T-helper 17 cell (primary cell): ENCODE measurements at places on chromosomes 3 and 15.

DNA sequence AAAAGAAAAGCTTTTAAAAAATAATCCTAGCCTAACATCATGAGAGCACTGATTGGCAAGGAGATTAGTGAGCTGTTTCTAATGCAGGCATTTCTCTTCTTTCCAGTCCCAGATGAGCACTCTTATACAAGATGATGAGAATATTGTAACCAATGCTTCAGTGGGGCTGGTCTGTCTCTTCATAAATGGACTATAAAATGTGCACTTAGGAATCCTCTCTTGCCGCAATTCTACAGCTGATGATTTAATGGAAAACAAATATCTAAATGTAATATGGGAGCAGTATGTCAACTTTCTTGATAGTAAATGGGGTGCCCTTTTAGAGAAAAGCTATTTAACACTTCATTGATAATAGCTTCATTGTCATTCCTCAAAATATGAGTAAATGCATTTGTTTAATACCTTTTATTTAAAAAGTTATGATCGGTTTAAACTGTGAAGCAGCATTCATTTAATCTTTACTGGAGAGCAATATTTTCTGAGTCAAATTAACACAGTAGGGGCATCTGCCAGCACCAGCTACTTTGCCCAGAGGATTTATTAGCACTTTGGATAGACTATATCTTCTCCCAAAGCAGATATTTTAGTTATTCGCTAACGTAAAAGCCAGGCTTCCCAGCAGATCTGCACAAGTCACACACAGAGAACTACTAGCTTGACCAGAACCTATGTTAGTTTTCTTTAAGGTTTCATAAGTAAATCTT lies 985.9 kb downstream of the DIPK2A start:
- no peak for DNase-seq

GRCh38 chr15:77010312-77010686 lies 15.4 kb downstream of the PSTPIP1 start:
- no peak for DNase-seq

DNA sequence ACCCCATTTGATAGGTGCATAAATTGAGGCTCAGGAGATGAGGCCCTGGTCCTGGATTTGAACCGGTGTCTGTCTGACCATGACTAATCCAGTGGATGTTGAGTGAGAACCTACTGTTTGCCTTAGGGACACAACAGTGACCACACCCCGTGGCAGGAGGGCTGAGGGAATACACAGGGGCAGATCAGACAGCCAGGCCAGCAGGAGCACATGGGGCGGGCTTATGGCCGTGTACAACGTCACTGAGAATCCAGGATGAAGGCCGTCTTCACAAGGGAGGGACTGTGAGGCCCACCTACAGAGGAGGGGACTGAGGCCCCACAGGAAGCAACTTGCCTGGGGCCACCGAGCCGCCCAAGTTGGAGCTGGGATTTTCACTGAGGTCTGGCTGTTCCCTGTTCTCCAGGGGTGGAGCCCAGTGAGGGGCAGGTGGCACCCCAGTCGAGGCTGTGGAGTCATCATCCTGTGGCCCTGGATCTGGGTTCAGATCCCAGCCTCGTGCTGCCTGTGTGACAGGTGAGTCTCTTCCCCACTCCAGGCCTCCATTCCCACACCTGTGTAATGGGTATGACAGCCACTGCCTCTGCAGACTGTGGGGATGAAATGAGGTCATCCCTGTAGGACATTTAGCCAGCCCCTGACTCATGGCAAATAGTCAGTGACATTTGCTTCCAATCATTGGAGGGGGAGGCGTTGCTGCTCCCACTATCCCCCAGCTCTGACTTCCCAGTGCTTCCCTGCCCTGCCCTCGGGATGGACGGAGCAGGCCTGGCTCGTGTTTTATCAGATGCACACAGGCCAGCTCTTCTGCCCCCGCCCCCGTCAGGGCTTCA lies 6.3 kb upstream of the PLXND1 start:
- DNase-seq: no peak

DNA sequence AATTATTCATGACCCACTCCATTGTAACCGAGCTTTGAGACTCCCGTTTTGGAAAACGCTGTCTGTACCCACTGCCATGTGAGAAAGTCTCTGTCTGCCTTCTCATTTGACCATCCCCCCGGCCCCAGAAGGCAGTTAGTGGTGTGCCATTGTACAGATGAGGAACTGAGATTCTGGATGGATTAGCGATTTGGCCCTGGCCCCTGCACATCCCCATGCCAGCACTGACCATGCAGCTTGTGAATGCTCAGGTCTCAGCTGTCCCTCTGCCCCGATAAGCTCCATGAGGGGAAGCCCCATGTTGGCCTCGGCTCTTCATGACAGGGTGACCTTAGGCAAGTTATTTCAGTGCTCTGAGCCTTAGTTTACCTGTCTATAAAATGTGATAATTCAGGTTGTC lies 153.0 kb upstream of the SMAD3 start:
- DNase-seq: no peak

DNA sequence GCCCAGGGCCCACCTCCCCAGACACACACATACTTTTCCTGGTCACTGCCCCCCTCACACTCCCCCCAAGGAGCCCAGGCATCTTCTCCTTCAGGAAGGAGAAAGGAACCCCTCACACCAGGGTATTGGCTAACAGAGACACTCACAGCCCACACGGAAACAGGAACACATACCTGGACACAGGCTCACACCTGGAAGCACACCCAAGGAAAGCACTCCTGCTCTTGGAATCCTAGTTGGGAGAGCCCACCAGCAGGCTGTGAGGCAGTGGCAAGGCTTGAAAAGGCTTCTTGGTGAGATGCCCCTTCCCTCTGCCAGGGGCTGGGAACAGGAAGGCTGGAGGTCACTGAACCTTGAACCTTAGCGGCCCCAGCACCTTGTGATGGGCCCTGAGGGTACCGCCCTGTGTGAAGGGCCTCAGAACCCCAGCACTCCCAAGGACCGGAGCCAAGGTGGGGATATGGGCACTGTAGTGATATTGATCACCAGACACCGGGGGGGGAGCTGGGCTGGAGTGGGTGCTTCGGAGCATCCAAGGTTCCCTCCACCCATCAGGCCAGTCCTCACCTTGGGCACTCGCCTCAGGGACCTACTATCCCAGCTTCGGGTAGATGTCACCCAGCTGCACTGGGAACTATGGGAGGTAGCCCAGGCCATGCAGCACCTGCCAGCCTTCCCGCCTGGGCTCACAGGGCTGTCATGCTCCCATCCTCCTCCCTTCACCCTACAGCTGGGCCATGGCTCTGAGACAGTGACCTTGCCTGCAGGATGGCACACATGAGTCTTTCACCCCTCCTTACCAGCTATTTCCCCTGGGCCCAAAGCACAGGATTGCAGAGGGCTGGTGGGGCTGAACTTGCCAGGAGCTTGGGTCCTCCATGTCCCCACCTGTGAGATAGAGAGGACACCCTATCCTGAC lies 16.4 kb downstream of the MYL3 start:
- no peak for DNase-seq

GRCh38 chr3:45607790-45608189 lies 13.2 kb downstream of the LIMD1 start:
- no peak for DNase-seq

- DNase-seq: no peak
These were observed 2.4 kb downstream of the MB21D2 start for GRCh38 chr3:192915304-192915703.

DNA sequence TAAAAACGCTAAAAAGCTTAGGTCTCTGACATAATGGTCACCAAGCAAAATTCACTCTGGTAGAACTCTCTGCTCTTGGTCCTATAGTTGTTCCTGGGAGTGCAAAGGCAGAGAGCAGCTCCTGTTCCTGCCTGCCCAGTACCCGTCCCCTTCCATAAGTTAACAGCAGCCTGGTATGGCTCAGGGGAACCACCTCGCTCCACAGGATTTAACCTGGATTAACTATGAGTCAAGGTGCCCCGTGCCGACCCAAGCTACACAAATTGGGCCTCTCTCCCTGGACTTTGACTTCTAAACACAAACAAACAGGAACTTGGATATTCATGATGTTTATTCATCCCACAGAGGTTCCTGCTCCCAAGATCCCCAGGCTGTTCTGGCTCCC lies 32.1 kb downstream of the SCAP start:
- DNase-seq: no peak

- no peak for DNase-seq
These were observed 50.5 kb downstream of the SRGAP3 start for GRCh38 chr3:9198899-9199335.

DNA sequence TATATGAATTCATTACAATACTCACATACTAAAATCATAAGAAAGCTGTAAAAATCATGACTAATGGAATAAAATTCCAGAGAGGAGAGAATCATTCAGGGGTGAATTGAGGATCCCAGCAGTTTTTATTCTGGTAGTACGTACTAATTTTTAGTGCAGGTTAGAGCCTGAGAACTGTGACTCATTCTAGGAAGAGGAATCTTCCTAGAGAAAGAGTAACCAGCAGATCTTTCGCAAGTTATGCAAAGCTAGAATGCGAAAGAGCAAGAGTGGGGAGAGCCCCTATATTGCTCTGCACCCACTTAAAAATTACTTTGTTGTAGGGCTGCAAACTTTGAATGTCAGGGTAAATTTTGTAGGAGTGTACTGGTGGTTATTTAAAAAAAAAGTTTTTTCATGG lies 303.6 kb upstream of the ARPP21 start:
- no peak for DNase-seq

DNA sequence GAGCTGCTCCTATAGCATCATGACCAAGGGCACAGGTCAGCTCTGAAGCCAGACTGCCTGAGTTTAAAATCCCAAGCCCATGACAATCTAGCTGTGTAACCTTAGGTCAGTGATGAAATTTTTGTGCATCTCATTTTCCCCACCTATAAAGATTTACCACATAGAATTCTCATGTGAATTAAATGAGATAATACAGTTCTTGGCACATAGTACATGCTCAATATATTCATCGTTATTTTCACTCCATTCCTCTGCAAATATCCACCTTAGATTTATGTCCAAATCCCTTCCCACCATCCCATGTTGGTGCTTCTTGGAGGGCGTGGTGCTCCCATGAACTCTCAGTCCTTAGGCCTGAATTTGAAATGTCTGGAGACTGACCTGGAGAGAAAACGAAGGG lies 300.1 kb downstream of the TLE3 start:
- no peak for DNase-seq

DNA sequence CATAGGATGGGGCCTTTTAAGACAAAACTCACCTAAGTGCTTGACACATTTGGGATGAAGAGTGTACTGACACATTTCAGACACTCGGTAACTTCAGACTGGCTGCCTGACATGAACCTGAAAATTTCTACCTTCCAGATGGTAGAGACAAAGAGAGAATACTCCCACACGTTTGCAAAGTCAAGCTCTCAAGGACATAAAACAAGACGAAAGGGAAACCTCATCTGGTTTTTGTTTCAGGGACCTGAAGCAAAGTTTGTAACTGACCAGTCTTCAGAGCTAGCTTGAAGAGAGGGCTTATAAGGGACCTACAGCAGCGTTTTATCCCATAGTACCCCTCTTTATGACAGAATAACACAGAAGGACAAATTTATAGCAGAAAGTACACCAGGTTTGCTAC lies 41.9 kb downstream of the ZNF621 start:
- DNase-seq: no peak

DNA sequence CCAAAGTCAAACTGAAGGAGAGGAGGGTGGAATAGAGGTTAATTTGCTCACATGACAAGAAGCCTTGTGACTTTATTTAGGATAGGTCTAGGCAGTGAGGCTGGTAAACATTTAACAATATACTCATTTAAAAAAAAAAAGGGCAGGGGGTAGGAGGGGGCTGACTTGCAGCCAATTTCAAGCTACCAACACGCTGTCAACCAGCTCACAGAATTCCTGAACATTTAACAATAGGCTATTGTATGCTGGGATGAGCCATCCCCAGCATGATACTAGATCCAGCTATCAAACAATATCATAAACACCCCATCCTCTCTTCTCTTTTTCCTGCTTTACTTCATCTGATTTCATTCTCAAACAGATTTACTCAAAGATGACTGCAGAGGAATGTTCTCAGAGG lies 1096.3 kb upstream of the CFAP20DC start:
- DNase-seq: no peak

DNA sequence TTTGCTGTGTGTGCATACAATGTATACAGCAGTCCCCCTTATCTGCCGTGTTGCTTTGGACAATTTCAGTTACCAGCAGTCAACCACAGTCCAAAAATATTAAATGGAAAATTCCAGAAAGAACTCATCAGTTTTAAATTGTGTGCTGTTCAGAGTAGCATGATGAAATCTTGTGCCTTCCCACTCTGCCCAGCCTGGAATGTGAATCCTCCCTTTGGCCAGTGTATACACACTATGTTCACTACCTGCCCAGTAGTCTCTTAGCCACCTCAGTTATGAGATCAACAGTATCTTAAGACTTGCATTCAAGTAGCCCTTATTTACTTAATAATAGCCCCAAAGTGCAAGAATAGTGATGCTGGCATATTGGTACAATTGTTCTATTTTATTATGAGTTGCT lies 133.6 kb upstream of the ABHD17C start:
- DNase-seq: no peak

- no peak for DNase-seq
These were observed 109.1 kb downstream of the POLQ start for GRCh38 chr3:121436641-121437040.

- DNase-seq: no peak
These were observed 144.4 kb downstream of the KCNAB1 start for GRCh38 chr3:156264771-156265170.

DNA sequence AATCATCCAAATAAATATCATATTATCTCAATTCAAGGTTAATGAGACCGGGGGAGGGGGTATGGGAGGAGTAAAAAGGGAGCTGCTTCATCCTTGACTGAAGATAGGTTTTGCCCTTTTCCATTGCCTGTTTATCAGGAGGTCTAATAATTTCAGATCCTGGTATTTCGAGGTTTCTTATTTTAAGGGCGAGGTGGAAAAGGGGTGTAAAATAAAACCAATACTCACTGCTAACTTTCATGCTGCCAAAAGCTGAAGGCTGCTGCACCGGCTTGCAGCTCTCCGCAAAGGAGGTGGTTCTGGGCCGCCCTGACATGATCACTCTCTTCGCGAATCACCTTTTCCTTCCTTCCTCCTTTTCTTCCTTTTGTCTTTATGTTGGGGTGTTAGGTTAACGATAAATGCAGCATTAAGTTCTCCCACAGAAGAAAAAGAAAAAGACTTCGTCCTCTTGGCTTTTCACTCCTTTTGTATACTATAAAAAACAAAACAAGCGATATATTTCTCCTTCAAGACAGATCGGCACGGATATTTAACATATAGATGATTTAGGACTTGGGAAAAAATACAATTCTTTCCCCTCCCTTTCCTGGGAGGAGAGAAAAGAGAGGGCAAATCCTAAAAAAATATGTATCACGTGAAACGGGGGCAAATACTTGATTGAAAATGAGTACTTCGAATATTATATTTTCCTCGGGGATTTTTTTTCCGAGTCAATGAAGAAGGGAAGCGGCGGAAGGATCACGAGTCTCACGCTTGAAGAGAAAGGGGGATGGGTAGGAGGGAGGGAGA lies 932 bp downstream of the GSK3B start:
- DNase-seq: peak; percentile 13

- no peak for DNase-seq
These were observed 40.5 kb downstream of the DZIP3 start for GRCh38 chr3:108629974-108630373.

- peak; percentile 7 for DNase-seq
These were observed 47.5 kb downstream of the ALDH1L1 start for GRCh38 chr3:126132751-126133511.
